Neural crest cell (in vitro differentiated cells): ENCODE measurements at places on chromosomes 1 and 21. TPM values are rescaled to one million over a fixed set of nuclear protein-coding genes. Genes with fewer than 3 reads are reported as not detected.

DNA sequence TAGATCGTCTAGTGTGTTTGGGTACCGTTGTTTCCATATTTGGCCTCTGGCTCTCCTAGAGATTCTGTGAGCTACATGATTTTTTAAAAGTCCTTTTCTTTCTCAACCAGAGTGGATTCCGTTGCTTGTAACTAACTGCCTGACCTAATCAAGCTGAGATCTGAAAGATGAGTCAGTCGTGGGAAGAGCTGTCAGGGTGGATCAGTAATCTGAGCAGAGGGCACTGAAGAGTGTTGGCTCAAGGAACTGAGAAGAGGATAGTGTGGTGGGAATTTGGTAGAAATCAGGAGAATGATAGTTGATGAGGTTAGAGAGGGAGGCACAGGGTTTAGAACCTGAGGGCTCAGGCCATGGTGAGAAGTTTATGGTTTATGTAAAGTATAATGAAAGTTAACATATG, 52.2 kb downstream of the TRAF5 start:
- no peak for DNase-seq
- H3K27me3 ChIP-seq = no peaks in the 10 kb centered on the region
- no peaks in the 10 kb centered on the region for H3K36me3 ChIP-seq

DNA sequence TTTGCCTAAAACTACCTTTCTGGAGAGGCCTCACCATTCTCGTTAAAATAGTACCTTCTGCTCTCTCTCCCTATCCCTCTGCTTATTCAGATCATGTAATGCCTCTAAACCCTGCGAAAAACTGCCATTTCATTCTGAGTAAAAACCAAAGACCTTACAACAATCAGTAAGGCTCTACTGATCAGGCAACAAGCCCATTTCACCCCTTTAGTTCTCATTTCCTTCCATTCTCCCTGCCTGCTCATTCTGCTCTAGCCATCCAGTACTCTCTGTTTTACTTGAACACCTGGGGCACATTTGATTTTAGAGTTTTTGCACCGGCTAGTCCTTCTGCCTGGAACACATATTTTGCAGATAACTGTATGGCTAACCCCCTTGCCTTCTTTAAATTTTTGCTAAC, 187.8 kb downstream of the COQ8A start:
- H3K4me1 ChIP-seq = no peaks in the 10 kb centered on the region
- H3K27me3 ChIP-seq = no peaks in the 10 kb centered on the region
- no peak overlapping the region for H3K27ac ChIP-seq
- no peak for DNase-seq
- peaks cover 10% of the 10 kb centered on the region for H3K36me3 ChIP-seq

The CFAP74 gene
- 0.12 and 0.32 TPM in 2 replicates for total RNA-seq

The CNR2 gene
- total RNA-seq = not detected in 2 replicates
